ENCODE measurements at places on chromosomes 3 and 15. TPM values are rescaled to one million over a fixed set of nuclear protein-coding genes. Genes with fewer than 3 reads are reported as not detected.

The GOLGA6B gene
- not detected for total RNA-seq

The SERPINI2 gene
- not detected for total RNA-seq

The GABRB3 gene
- 0.06 TPM for total RNA-seq

The CPLX3 gene
- not detected for total RNA-seq

The DLEC1 gene
- 13.2 TPM for total RNA-seq

The SEMA3B gene
- 0.87 TPM for total RNA-seq

- no peaks in the 10 kb centered on the region for H3K36me3 ChIP-seq
- no peaks in the 10 kb centered on the region for H3K4me1 ChIP-seq
- no peaks in the 10 kb centered on the region for H3K27me3 ChIP-seq
- H3K27ac ChIP-seq = no peak overlapping the region
- DNase-seq = no peak
Observed at GRCh38 chr3:115388811-115389210, 234.5 kb upstream of the GAP43 start.

GRCh38 chr3:49417516-49418120, 4.7 kb downstream of the AMT start:
- H3K27me3 ChIP-seq = no peaks in the 10 kb centered on the region
- DNase-seq = no peak
- H3K27ac ChIP-seq = peak overlapping the region; percentile 78
- H3K4me1 ChIP-seq = peaks cover 53% of the 10 kb centered on the region
- peaks cover 5% of the 10 kb centered on the region for H3K36me3 ChIP-seq

- DNase-seq = no peak
- H3K4me3 ChIP-seq = no peak overlapping the region
- H3K27ac ChIP-seq = no peak overlapping the region
- no peaks in the 10 kb centered on the region for H3K27me3 ChIP-seq
- H3K4me1 ChIP-seq = no peaks in the 10 kb centered on the region
Observed at GRCh38 chr3:13689373-13690260, 140.7 kb downstream of the FBLN2 start.

GRCh38 chr3:5162102-5162501, 25.4 kb upstream of the EDEM1 start:
- no peak for DNase-seq
- H3K27ac ChIP-seq = no peak overlapping the region
- H3K27me3 ChIP-seq = no peaks in the 10 kb centered on the region
- peaks cover 29% of the 10 kb centered on the region for H3K4me1 ChIP-seq

- peaks cover 78% of the 10 kb centered on the region for H3K27me3 ChIP-seq
- H3K36me3 ChIP-seq = no peaks in the 10 kb centered on the region
- H3K4me3 ChIP-seq = no peak overlapping the region
- DNase-seq = no peak
- peaks cover 62% of the 10 kb centered on the region for H3K4me1 ChIP-seq
Observed at GRCh38 chr3:128486205-128486628, 6.8 kb downstream of the GATA2 start.

Data from CD4-positive, alpha-beta memory T cell (primary cell).